ENCODE measurements at places on chromosomes 11 and 22.
A peak's percentile ranks its signal among the peaks of the same experiment; 100 is the strongest.

- no peak for DNase-seq
These were observed 26.9 kb downstream of the MRPL16 start for GRCh38 chr11:59783632-59784090.

GRCh38 chr11:108466405-108466804 is 924 bp downstream of the C11orf65 start:
- no peak for DNase-seq

- DNase-seq: no peak
These were observed 426.1 kb upstream of the CADM1 start for GRCh38 chr11:115930291-115930690.

DNA sequence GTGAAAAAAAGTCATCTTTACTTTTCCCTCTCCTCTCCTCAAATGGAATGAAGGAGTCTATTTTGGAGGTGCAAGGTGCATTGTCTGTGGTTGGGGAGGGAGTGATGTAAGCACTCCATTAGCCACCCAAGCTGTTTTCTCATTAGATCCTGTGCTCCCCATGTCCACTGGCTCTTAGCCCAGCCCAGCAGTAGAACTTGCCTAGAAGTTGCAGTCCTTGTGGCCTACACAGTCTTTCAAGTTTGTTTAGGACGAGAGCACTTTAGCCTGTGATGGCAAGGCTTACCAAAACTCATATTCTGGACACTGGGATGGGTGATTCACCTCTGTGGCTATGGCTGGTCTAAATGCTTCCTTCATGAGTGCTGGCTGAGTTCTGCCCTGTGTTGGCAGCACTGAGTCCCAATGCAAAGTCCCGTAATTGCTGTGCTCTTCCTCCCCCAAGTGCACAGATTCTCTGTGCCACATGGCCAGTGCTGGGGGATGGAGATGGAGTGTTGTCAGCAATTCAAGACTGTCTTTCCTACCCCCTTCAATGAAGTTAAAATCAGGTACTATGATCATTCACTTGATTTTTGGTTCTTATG is 15.8 kb downstream of the SLC22A25 start:
- no peak for DNase-seq

GRCh38 chr22:26544489-26544888 is 32.2 kb upstream of the TFIP11 start:
- DNase-seq: no peak

GRCh38 chr11:103881584-103881983 is 154.9 kb upstream of the DDI1 start:
- DNase-seq: no peak

GRCh38 chr11:86664930-86665329 is 7.5 kb downstream of the ME3 start:
- DNase-seq: no peak

GRCh38 chr11:102452461-102453301 is at the start of gene TMEM123:
TMEM123 (minus strand) TSS chr11:102452765; CDS start chr11:102452623, 142 bp downstream.
- no peak for DNase-seq

GRCh38 chr11:116876656-116877055 is 39.2 kb upstream of the APOA1 start:
- no peak for DNase-seq

GRCh38 chr11:14073849-14074476 is 111.4 kb downstream of the SPON1 start:
- DNase-seq: no peak

DNA sequence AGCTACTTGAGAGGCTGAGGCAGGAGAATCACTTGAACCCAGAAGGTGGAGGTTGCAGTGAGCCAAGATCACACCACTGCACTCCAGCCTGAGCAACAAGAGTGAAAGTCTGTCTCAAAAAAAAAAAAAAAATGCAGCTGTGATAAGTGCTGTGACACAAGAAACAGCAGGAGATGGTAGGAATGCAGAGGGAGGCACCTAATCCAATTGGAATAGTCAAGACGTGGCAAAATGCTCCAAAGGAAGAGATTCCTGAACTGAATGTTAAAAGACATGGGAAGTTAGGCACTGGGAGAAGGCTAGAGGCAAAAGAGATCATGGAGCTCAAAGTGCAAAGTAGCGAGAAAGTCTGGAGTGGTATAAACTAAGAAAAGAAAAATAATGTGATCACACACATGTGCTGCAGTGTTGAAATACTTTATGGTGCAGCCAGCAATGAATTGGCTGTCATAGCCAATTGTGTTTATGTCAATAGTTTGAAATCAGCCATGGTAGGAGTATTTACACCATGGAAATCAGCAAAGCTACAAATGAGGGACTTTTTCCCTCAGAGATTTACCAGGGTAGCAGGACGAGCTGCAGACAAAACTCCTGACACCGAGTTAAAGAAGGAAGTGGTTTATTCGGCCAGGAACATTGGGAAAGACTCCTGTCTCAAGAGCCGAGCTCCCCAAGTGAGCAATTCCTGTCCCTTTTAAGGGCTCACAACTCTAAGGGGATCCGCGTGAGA is 40.9 kb upstream of the LIPT2 start:
- DNase-seq: no peak

DNA sequence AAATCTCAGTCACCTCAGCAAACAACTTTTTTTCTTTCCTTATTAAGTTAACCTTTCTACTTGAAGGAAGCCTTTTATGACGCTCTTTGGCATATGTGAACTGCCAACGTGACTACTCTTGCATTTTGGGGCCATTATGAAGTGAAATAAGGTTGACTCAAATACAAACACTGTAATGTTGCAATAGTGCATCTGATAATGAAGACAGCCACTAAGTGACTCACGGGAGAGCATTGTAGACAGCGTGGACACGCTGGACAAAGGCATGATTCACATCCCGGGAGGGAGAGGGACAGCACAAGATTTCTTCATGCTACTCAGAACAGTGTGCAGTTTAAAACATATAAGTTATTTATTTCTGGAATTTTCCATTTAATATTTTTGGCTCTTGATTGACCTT is 560.8 kb downstream of the ETS1 start:
- DNase-seq: peak; percentile 37

DNA sequence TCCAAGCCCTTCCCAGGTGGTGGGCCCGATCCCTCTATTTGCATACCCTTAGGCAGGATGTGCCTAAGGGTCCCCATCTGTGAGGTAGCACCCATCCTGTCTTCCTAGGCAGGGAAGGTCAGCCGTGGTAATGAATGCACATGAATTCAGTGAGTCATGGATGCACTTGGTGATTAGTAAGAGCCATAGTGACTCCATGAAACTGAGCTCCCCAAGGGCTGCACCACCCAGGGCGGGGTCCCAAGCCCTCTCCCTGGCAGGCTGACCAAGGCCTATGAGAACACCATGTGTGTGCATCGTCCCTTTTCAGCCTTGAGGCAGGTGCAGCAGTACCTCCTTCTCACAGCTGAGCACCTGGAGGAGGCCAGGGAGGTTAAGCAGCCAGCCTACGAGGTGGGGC is 15.6 kb upstream of the SUSD2 start:
- no peak for DNase-seq

- no peak for DNase-seq
These were observed 10.1 kb downstream of the MRPL16 start for GRCh38 chr11:59800390-59801025.

DNA sequence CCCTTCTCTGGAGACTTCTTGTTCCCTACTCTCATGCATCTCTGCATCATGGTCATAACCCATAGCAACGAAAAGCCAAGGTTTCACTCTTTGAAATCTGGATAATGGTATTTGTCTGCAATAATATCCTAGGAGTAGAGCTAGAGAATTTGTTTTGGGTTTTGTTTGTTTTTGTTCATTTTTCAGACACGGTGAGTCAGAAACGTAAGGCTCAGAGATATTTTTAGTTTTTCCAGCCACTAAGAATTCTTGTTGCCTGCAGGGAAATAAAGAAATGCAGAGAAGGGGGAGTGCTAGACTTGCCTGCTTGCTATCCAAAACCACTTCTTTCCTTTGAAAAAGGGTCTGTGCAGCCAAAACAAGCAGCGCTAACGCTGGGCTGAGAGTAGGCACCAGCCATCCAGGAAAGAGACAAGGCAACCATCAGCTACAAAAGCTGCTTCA is 26.0 kb downstream of the POU2AF3 start:
- peak; percentile 15 for DNase-seq

GRCh38 chr11:69662806-69663205 is 12.3 kb downstream of the LTO1 start:
- no peak for DNase-seq

- DNase-seq: no peak
These were observed 11.6 kb downstream of the TANGO2 start for GRCh38 chr22:20032407-20032991.

- peak; percentile 32 for DNase-seq
These were observed 17.3 kb downstream of the RPUSD4 start for GRCh38 chr11:126194121-126194543.

DNA sequence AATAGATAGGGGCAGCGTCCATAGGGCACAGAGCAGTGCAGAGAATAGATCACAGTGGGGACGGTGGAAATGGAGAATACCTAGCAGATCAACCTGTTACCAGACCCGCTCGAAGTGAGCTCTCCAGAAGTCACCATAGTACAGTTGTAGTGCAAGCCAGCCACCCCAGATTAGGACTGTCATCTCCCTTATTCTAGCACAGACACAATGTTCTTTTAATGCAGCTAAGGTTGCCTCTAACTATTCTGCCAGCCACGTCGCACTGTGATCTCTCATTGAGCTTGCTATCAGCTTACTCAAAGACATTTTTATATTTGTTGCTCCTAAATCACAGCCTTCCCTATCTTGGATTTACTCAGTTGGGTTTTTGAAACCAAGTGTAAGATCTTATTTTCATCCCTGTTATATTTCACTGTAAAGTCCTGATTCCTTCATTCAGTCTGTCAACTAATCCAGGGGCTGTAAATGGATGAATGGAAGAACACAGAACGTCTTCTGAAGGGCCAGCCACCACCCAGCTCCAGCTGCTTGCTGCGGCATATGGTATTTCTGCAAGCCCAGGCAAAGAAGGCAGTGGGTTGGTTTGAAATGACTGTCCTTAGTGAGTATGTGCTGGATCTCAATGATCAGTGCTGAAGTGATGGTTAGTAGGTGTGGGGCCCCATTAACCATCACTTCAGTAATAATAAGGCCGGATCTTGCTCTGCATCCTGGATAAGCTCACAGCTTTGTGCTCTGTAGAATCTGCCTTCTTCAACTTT is 3.4 kb downstream of the PARVA start:
- no peak for DNase-seq

DNA sequence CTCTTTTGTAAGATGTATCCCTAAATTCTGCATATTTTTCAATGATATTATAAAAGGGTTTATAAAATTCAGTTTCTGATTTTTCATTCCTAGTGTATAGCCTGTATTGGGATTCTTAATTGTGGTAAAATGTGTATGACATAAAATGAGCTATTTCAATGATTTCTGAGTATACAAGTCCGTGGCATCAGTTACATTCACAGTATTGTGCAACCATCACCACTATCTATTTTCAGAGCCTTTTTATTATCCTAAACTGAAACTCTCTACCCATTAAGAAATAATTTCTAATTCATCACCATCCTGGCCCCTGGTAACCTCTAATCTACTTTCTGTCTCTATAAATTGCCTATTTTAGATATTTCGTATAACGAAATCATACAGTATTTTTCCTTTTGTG is 39.8 kb downstream of the EIF3F start:
- no peak for DNase-seq

DNA sequence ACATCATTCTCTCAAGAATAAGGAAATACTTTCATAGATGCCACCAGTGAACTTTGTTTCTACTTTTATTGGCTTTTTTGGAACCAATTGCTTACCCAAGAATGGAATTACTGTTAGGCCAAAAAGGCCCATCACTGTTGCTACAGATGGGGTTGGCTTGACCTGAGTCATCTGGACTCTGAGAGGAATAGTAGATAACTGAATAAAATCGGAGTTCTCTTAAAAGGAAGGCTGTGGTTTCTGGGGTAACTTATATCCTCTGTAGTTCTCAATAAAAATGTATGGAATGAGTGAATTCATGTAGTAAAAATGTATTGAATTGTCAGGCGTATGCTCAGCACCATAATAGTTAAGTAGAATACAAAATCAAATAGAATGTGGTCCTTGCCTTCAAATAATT is 56.6 kb downstream of the ARHGEF12 start:
- no peak for DNase-seq

DNA sequence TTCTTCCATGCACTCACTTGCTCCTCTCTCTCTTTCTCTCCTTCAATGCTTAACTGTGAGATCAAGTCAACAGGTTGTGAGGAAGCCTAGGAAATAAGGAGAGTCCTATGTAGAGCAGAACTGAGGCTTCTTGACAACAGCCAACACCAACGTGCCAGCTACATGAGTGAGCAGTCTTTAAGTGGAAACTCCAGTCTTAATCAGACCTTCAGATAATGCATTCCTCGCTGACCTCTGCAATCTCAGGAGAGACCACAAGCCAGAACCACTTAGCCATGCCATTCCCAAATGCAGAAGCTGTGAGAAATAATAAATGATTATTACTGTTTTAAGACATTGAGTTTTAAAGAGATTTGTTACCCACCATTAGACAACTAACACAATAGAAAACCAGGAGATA is 6.1 kb upstream of the TEAD1 start:
- no peak for DNase-seq

- no peak for DNase-seq
These were observed 19.0 kb upstream of the CCDC134 start for GRCh38 chr22:41781507-41781906.

GRCh38 chr11:793556-793955 is 3.7 kb upstream of the CEND1 start:
- DNase-seq: no peak

GRCh38 chr22:27982630-27983180 is 63.6 kb upstream of the PITPNB start:
- DNase-seq: no peak

DNA sequence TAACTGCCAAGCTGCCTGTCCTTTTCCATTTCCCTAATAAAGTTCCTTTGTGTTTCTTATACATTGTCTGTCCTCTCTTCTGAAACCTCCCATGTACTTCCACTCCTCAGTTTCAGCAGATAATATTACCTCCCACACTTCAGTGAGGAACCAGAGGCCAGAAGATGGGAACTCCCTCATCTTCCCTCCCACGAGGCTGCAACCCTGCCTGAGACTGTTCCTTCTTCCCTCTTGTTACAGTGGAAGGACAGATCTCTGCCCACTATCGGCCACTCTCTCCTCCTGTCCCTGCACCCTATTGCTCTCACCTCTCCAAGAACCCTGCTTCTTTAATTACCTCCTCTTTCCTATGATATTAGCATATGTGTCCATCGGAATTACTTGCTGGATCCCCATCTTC is 38.1 kb upstream of the SWAP70 start:
- DNase-seq: no peak

GRCh38 chr11:105033343-105033742 is 1.6 kb downstream of the CASP1 start:
- DNase-seq: no peak

- no peak for DNase-seq
These were observed 66.9 kb downstream of the OTOG start for GRCh38 chr11:17613983-17614382.

- DNase-seq: no peak
These were observed 59.2 kb upstream of the FSHB start for GRCh38 chr11:30171661-30172060.
